Activated T-helper 2 cell treated with anti-CD3 and anti-CD28 coated beads, Interferon-gamma antibody, Interleukin-2, Interleukin-4, amounts not matched to agents 10 μg/mL and 5 μg/mL and 100 μg/mL, durations not matched to agents 14 hours and 24 hours and 36 hours (primary cell): ENCODE measurements at places on chromosomes 1 and 21.
A peak's percentile ranks its signal among the peaks of the same experiment; 100 is the strongest.

DNA sequence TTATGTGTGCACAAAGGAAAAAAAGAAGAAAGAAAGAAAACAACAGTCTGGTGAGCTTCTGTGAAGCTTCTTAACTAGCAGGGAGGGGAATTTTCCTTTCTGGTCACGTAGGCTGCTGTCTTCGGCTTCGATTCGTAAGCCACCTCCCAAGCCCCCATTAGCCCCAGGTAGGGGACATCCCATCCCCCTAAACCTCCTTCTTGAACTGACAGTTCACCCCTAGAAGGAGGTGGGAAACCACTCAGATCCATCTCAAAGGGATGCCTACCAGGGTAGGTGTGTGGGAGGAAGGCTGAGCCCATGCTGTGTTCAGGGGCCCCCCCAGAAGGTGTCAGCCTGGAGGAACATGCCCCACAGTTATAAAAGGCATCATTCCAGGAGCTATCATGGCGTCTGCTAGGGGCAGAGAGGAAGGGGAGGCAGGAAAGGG, 25.8 kb downstream of the CD247 start:
- H3K4me3 ChIP-seq = peak overlapping the region; percentile 72
- peaks cover 86% of the 10 kb centered on the region for H3K4me1 ChIP-seq
- peaks cover 88% of the 10 kb centered on the region for H3K36me3 ChIP-seq
- H3K27me3 ChIP-seq = no peaks in the 10 kb centered on the region
- H3K27ac ChIP-seq = peak overlapping the region; percentile 91
- no peak for DNase-seq

GRCh38 chr1:233791721-233792120, 112.8 kb upstream of the SLC35F3 start:
- no peak for DNase-seq
- no peaks in the 10 kb centered on the region for H3K4me1 ChIP-seq
- peaks cover 8% of the 10 kb centered on the region for H3K27me3 ChIP-seq
- H3K4me3 ChIP-seq = no peak overlapping the region

GRCh38 chr1:228540161-228540917, 53.2 kb downstream of the RNF187 start:
- H3K36me3 ChIP-seq = no peaks in the 10 kb centered on the region
- no peaks in the 10 kb centered on the region for H3K4me1 ChIP-seq
- no peak overlapping the region for H3K27ac ChIP-seq
- H3K27me3 ChIP-seq = no peaks in the 10 kb centered on the region
- H3K4me3 ChIP-seq = no peak overlapping the region
- no peak for DNase-seq

GRCh38 chr1:159790237-159790917, 9.6 kb downstream of the DUSP23 start:
- H3K4me3 ChIP-seq = no peak overlapping the region
- H3K4me1 ChIP-seq = no peaks in the 10 kb centered on the region
- no peaks in the 10 kb centered on the region for H3K36me3 ChIP-seq
- H3K27me3 ChIP-seq = peaks cover 13% of the 10 kb centered on the region
- H3K27ac ChIP-seq = no peak overlapping the region
- no peak for DNase-seq

GRCh38 chr1:160776178-160776577, 19.8 kb upstream of the LY9 start:
- no peak for DNase-seq
- H3K4me1 ChIP-seq = peaks cover 40% of the 10 kb centered on the region
- no peak overlapping the region for H3K27ac ChIP-seq
- no peak overlapping the region for H3K4me3 ChIP-seq

DNA sequence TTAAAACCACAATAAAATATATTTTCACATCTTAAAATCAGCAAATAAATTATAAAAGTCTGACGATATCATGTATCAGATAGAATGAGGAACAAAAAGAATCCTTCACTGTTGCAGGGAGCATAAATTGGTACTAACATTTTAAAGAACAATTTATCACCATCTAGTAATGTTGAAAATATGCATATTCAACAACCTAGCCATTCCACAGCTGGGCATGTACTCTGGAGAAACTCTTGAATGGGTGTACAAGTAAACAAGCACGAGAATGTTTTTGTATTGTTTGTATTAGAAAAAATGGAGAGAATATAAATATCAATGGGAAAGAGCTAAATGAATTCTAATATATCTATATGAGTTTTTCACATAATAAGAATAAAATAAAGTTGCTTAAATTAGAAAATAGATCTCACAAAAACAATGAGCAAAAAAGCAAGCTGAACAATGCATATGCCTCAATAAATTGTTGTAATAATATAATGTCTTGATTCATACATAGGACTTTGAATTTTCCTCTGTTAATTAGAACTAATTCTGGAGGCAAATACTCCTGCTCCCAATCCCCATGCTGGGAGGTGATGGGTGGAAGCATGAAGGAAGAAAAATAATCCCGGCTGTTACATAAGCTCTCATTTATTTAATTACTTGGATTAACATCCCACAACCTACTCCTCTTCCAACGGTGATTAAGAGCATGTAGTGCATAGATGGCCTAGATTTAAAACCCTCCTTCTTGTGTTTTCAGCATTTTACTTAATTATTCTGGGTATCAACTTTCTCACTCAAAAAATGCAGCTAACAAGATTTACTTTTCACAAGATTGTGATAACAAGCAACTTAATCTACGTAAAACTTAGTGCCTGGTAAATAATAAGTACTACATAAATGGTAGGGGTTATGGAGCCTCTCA, 5.5 kb upstream of the FMO2 start:
- H3K27ac ChIP-seq = no peak overlapping the region
- no peaks in the 10 kb centered on the region for H3K4me1 ChIP-seq
- no peak for DNase-seq
- H3K36me3 ChIP-seq = no peaks in the 10 kb centered on the region
- no peak overlapping the region for H3K4me3 ChIP-seq

DNA sequence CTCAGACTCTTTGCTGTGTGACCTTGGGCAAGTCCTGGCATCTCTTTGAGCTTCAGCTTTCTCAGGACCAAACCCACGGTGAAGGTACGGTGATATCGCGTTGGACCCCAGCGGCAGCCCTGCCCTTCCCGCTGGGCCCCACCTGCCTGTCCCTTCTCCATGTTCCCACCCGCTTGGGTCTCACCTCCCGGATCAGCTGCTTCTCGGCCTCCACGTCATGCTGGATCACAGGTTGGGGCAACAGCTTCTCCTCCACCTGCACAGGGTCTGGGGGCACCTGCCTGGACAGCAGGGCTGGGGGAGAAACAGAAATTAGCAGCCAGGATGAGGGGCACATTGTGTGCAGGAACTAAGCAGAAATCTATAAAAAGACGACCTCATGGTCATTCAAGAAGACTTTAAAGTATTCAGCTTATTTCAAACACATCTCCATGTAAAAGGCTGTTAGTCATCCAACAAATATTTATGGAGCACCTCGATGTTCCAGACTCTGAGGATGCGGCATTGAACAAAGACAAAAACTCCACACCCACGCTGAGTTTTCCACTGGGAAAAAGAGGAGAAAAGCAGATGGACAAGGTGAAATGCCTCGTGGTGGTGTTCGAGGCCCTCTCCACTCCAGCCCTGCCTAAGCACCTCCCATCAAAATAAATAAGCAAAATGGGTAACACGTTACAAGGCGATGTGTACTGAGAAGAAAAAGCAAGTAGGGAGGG, 19.5 kb downstream of the KIF17 start:
- H3K27ac ChIP-seq = no peak overlapping the region
- peaks cover 6% of the 10 kb centered on the region for H3K4me1 ChIP-seq
- no peak overlapping the region for H3K4me3 ChIP-seq
- peaks cover 3% of the 10 kb centered on the region for H3K27me3 ChIP-seq
- no peaks in the 10 kb centered on the region for H3K36me3 ChIP-seq

GRCh38 chr1:201294876-201295275, 11.6 kb downstream of the PKP1 start:
- no peak overlapping the region for H3K27ac ChIP-seq
- no peaks in the 10 kb centered on the region for H3K36me3 ChIP-seq
- no peak for DNase-seq

GRCh38 chr1:237199026-237199425, 157.0 kb downstream of the RYR2 start:
- DNase-seq = no peak
- no peaks in the 10 kb centered on the region for H3K36me3 ChIP-seq
- H3K27ac ChIP-seq = no peak overlapping the region
- H3K4me1 ChIP-seq = peaks cover 5% of the 10 kb centered on the region

- H3K36me3 ChIP-seq = no peaks in the 10 kb centered on the region
- H3K27me3 ChIP-seq = peaks cover 7% of the 10 kb centered on the region
- peaks cover 6% of the 10 kb centered on the region for H3K4me1 ChIP-seq
- H3K27ac ChIP-seq = no peak overlapping the region
Observed at GRCh38 chr1:224733027-224733911, 117.2 kb downstream of the CNIH3 start.

- H3K4me1 ChIP-seq = no peaks in the 10 kb centered on the region
- H3K27me3 ChIP-seq = no peaks in the 10 kb centered on the region
- no peak overlapping the region for H3K27ac ChIP-seq
- no peak for DNase-seq
- H3K4me3 ChIP-seq = no peak overlapping the region
- H3K36me3 ChIP-seq = no peaks in the 10 kb centered on the region
Observed at GRCh38 chr21:21463456-21463855, 465.2 kb downstream of the NCAM2 start.

GRCh38 chr1:234512451-234512861, 33.5 kb upstream of the TARBP1 start:
- H3K27me3 ChIP-seq = no peaks in the 10 kb centered on the region
- no peaks in the 10 kb centered on the region for H3K36me3 ChIP-seq
- no peak for DNase-seq
- H3K4me1 ChIP-seq = peaks cover 32% of the 10 kb centered on the region
- no peak overlapping the region for H3K4me3 ChIP-seq

DNA sequence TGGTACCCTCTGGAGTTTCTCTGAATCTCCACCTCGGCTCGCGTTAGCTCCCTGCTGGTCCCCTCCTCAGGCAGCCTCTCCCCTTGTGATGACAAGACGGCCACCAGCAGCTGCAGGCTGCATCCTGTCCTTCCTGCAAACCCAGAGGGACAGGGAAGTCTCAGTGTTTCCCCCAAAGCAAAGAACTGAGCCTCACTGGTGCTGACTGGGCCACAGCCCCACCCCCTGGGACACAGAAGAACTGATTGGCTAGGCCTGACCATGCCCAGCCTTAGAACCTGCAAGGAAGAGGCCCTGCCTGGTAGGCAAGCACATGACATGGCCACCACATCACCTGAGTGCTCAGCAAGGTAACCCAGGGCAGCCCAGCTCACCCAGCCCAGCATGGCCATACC, 34.6 kb downstream of the TMEM51 start:
- H3K27ac ChIP-seq = no peak overlapping the region
- H3K4me3 ChIP-seq = no peak overlapping the region
- H3K36me3 ChIP-seq = no peaks in the 10 kb centered on the region
- no peak for DNase-seq

GRCh38 chr1:160124705-160125478, 9.3 kb downstream of the ATP1A2 start:
- H3K36me3 ChIP-seq = no peaks in the 10 kb centered on the region
- no peak overlapping the region for H3K27ac ChIP-seq

DNA sequence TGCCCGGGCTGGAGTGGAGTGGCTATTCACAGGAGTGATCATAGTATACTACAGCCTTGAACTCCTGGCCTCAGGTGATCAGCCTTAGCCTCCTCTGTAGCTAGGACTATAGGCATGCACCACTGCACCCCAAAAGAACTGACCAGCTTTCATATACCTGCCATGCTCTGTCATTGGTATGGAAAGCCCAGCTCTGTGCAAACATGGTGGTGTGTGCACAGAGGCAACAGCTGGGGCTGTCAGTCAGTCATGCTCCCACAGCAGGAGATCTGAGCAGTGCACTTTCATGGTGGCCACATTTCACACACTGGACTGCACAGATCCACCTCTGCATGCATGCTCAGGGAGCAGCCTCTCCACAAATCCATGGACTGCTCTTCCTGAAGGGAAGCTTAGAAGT, 8.8 kb upstream of the JAK1 start:
- no peaks in the 10 kb centered on the region for H3K36me3 ChIP-seq
- H3K4me1 ChIP-seq = no peaks in the 10 kb centered on the region

GRCh38 chr1:112439592-112439991, 43.6 kb downstream of the CTTNBP2NL start:
- no peaks in the 10 kb centered on the region for H3K4me1 ChIP-seq
- no peak for DNase-seq
- H3K27me3 ChIP-seq = peaks cover 2% of the 10 kb centered on the region
- no peaks in the 10 kb centered on the region for H3K36me3 ChIP-seq
- H3K27ac ChIP-seq = no peak overlapping the region
- H3K4me3 ChIP-seq = no peak overlapping the region

- H3K27me3 ChIP-seq = peaks cover 2% of the 10 kb centered on the region
- peaks cover 37% of the 10 kb centered on the region for H3K36me3 ChIP-seq
- no peak overlapping the region for H3K4me3 ChIP-seq
- no peak overlapping the region for H3K27ac ChIP-seq
- DNase-seq = no peak
Observed at GRCh38 chr1:8352886-8353785, 35.2 kb downstream of the SLC45A1 start.

- no peak overlapping the region for H3K4me3 ChIP-seq
- DNase-seq = no peak
- H3K27ac ChIP-seq = no peak overlapping the region
- H3K27me3 ChIP-seq = no peaks in the 10 kb centered on the region
- no peaks in the 10 kb centered on the region for H3K36me3 ChIP-seq
Observed at GRCh38 chr1:61950418-61950817, 208.1 kb downstream of the PATJ start.

GRCh38 chr1:6345009-6345408, 48.6 kb downstream of the ACOT7 start:
- peaks cover 19% of the 10 kb centered on the region for H3K4me1 ChIP-seq
- no peak for DNase-seq
- peaks cover 11% of the 10 kb centered on the region for H3K36me3 ChIP-seq
- no peak overlapping the region for H3K27ac ChIP-seq
- no peak overlapping the region for H3K4me3 ChIP-seq

GRCh38 chr1:84181350-84182005, 37.4 kb downstream of the PRKACB start:
- no peak overlapping the region for H3K27ac ChIP-seq
- H3K36me3 ChIP-seq = peaks cover 23% of the 10 kb centered on the region
- no peaks in the 10 kb centered on the region for H3K4me1 ChIP-seq
- no peaks in the 10 kb centered on the region for H3K27me3 ChIP-seq
- no peak for DNase-seq

DNA sequence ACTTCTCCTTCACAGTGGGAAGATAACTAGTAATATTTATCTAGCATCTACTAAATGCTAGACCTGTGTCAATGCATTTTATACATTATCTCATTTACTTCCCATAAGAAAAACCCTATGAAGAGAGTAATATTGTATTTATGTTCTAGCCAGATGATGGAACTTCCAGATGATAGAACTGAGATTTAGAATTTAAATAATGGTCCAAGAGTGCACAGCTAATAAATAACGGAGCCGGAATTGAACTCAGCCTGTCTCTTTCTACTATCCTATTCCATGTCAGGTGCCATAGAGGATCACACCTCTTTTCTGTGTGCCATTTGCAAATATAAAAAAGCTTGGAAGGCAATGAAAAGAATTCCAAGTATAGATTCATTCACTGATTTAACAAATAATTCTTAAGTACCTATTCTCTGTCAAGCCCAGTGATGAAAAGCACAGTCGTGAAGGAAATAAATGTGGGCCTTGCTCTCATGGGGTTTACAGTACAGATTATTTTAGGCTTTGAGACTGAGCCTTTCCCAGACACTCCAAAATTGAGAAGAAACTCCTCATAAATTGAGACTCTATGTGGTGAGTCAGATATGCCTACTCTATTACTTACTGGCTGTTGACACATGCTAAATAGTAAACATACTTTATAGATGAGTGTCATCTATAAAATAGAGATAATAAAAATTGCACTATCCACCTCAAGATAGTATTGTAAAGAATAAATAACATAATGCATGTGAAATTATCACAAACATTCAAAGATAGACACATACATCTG, 378.0 kb upstream of the PRMT6 start:
- no peaks in the 10 kb centered on the region for H3K4me1 ChIP-seq
- no peak overlapping the region for H3K4me3 ChIP-seq
- no peak for DNase-seq
- H3K36me3 ChIP-seq = no peaks in the 10 kb centered on the region
- H3K27ac ChIP-seq = no peak overlapping the region
